Pons (tissue), 1 donor: ENCODE measurements at places on chromosomes 6 and 20.

DNA sequence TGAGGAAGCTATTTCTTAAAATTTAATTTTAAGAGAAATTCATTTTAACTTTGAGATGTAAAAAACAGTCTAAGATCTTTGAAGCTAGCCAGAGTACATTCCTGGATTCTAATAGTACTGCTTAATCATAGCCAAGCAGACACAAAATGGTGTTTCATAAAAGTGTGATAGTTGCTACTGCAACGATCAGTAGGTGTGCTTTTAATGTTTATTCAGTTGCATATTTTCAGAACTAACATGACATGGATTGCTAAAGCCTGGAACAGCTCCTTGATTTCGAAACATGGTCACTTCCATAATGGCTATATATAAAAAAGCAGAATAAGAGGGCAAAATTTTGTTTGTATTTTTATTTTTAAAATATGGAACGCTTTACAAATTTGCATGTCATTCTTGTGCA is 35.5 kb downstream of the SESN1 start:
- no peak for DNase-seq

DNA sequence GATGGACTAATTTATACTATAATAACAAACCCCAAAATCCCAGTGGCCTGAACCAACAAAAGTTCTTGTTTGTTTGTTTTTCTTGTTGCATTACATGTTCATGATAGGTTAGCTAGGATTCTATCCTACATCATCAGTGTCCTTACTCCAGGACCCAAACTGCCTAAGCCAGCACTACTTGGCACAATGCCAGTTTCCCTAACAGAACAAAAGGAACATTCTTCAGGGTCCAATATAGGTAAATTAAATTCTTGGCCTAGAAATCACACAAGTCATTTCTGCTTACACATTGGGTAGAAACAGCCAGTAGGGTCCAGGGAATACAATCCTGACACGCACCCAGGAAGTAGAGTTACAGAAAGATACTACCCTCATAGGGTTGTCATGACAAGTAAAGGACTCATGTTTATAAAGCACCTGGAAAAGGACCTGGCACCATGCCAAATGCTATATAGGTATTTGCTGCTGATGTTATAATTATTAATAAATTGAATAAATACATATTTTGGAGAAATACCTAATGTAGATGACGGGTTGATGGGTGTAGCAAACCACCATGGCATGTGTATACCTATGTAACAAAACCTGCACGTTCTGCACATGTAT is 38.8 kb downstream of the RCAN2 start:
- no peak for DNase-seq

DNA sequence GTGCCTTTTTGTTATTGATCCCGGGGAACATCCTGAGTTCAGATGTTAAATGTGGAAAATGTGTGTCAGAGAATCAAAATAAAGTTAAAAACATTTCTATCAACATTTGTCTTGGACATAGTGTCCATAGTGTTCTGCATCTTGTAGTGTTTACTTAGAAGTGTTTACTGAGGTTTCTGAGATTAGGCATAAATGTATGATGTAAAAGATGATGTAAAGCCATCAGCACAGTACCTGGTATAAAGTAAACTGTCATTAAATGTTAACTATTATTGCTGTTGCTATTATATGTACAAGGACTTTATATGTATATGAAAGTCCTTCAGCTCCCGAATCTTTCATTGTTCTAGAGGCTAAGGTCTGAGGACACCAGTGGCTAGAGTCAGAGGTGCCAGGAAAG is 28.2 kb upstream of the VEGFA start:
- DNase-seq: no peak

DNA sequence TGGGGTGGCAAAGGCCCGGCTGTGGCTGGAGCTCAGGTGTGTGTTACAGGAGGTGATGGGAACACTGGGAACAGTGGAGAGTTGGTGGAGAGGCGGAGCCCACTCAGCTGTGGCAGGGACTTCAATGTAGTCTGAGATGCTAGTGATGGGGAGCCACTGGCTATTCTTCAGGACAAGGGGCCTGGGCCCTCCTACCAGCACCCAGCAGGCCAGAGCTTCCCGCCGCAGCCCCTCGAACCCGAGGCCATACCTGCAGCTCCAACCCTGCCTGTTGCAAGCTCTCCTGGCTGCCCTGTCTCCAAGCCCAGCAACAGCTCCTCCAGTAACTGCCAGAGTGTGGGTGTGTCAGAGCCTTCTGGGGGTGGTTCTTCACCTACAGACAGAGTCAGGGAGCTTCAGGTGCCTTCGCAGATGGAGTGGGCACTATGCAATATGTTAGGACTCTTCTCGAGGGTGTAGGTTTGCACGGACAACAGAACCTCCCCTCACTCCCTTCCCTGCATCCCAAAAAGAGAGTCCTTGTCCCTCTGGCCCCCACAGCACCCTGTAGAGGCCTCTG is 146.2 kb upstream of the MLN start:
- DNase-seq: no peak

DNA sequence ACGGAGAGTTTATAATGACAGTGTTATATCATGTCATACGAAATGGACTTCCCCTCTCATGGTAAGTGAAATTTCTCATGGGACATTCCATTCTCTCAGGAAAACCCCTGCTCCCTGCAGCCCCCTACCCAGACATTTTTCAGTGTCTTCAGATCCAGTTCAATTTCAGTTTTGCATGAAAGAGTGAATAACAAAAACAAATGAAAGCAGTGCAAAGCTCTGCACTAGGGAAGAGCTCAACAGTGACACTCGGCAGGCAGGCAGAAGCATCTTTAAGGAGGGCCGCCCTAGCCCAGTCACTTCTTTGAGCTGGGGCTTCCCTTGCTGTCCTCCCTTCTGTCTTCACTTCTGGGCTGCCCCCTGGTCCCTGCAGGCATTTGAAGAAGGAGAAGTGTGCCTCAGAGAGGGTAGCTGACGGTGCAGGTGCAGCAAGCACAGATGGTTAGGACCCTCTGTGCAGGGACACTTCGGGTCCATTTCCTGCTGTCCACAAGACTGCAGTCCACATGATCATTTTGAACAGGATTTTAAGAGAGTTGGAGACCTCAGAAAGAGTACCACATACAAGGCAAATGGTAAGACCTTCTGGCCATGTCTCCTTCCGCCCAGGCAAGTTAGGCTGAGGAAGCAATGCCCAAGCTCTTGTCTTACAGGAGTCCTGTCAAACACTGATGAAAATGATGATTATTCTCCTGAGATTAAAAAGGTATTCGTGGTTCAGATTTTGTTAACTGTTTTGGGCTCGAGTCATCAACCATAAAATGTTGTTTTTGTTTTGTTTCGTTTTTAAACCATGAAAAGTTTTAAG is 5.4 kb upstream of the DUSP22 start:
- no peak for DNase-seq

DNA sequence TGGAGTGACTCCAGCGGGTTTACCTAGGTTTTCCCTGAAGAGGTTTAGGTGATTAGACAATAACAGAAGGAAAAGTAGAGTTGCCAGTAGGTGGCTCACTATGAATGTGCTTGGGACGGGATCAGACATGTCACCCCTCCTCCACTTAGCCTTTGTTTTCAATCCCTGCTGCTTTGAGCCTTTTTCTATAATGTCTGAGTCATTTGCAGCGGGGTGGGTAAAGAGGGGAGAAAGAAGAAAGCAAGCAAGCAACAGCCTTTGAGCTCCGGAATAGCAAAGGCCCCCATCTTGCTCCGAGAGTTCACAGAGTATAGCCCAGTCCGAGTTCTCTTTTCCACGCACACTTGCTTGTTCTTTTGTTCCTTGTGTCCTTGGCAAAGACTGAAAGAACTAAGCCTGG is 129.1 kb downstream of the PACRG start:
- DNase-seq: peak; percentile 99

GRCh38 chr6:128367437-128367836 is 153.0 kb downstream of the PTPRK start:
- no peak for DNase-seq

DNA sequence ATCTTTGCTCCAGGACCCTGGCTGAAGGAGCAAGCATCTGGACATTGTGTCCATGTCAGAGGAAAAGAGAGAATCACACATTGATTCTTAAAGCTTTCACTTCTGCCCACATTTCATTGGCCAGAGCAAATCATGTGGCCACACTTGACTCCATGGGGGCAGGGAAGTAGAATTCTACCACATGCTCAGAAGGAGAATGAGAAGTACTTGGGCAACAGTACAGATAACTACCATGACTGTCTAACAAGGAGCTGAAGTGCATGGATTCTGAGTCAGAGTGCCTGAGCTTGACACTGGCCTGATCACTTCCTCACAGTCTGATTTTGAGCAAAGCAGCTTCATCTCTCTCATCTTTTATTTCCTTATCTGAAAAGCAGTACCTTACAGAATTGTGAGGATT is 38.6 kb downstream of the GHRH start:
- peak; percentile 79 for DNase-seq

DNA sequence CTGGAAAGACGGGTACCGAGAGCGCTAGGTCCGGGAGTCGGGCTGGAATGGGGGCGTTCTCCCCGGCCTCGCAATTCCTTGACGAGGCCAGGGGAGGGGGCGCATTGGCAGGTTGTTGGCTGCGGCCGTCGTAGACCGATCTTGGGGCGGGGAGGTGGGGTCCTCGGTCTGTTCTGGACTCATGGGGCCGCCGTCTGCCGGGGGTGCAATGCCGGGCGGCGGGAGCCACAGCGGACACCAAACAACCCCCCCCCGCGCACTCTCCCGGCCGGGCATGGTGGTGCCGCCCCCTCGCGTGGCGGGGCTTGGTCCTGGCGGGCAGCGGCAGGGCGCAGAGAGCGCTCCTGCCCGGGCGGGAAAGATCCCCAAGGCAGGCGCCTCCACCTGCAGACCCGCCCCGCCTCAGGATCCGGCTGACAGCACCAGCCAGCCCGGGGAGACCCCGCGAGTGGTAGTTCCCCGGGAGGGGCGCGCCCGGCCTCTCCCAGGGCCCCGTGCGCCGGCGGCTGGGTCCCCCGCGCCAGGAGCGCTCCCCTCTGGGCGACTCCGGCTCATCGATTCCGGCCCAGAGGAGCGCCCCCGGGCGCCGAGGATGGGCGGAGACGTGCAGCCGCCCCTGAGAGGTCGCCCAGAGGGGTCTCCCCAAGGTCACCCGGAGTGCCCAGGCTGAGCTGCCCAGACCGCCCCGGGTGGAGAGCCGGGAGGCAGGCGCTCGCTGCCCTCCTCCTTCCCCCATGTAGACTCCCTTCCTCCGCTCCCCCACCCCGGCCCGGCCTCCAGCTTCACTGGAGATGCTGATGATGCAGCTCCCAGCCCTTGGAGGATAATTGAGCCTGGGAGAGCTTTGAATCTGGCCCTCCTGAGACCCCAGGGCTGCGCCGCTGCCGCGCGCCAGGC is 709 bp downstream of the PPP1R16B start:
- no peak for DNase-seq

- no peak for DNase-seq
These were observed 126.5 kb downstream of the AFG1L start for GRCh38 chr6:108421366-108421765.

DNA sequence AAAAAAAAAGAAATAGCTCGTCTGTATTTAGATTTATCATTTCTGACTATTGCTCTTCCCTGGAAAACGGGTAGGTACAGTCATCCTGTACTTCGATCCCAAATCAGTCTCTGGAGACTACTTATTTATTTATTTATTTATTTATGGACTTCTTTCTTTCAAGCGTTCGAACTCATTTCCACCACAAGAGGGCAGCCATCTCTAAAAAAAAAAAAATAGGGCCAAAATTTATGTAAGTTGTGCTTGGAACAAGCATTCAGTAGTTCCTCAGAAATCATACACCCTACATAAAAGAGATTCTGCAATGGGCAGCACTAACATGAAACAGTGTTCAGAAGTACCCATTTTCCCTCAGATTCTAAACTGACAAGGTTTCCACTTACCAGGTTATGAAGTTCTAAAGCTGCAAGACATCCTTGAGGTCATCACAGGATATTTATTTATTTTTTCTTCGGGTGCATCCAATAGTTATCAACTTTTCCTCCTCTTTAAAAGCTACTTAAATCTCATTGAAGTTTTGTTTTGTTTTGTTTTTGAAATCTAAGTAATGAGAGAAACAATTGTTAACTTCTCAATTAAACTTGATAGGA is 1.9 kb upstream of the BMP2 start:
- DNase-seq: peak; percentile 84

- peak; percentile 26 for DNase-seq
These were observed 1.7 kb upstream of the NKX2-2 start for GRCh38 chr20:21515300-21516179.

DNA sequence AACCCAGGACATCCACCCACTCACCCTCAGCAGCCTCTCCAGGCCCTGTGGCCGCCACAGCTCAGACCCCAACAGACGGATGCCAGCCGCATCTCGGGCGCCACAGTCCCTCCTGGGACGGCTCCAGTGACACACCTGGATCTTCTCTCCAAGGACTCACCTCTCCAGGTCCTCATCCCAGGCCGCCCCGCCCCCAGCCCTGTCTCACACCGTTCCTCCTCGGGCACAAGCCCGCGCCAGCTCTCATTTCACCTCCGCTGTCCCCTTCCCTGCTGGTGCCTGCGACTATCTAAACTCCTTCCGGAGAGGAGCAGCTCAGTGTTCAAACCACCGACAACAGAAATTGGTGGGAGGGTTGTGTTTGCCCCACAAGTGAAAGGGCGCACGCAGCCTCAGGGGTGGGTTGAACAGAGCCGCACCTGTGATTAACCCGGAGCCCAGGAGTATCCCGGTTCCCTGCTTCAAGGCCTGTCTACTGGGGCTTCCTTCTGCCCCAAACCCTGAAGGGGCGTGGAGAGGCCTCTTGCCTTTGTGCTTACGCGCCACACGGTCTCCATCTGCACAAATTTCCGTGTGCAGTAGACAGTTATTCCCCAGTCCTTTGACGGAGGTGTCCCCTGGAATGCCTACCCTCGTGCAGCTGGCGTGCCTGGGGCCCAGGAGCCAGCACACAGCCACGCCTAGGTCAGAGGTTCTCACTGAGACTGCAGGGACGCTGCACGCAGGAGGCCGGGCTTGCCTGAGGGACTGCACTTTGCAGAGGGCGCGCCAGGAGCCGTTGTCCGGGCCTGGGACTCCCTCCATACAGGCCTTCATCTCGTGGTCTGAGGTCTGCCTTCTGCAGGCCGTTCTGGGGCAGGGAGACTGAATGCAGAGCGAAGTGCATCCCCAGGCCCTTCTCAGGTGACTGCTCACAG is 232.7 kb downstream of the DLL1 start:
- DNase-seq: no peak

DNA sequence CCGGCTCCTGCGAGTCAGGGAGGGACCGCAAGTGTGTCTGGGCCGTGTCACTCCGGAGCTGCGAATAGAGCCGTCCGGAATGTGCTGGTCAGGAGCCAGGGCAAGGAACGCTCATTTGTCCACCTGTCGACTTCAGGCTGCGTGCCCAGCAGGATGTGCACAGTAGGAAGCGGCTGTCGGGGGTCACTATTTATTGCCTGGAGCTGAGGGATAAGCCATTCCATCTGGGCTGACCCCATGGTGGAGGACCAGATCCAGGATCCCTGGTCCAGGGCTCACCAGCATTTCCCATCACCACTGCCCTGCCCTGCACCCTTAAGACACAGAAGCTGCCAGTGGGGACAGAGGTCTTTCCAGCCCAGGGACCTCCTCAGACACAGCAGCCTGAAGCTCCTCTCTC is 14.7 kb downstream of the NTSR1 start:
- DNase-seq: no peak

- no peak for DNase-seq
These were observed 59.5 kb upstream of the NELFCD start for GRCh38 chr20:58921564-58921963.

- no peak for DNase-seq
These were observed 299.1 kb upstream of the KCNQ5 start for GRCh38 chr6:72322771-72323170.
